Chondrocyte (in vitro differentiated cells): ENCODE measurements at places on chromosomes 7 and 10. TPM values are rescaled to one million over a fixed set of nuclear protein-coding genes. Genes with fewer than 3 reads are reported as not detected.

The SAMD9 gene
- total RNA-seq = 4.2 to 13.8 TPM (median 5.0 TPM) in 3 replicates

The FAM149B1 gene
- total RNA-seq = 19.4 to 23.7 TPM (median 20.8 TPM) in 3 replicates

The ZNF248 gene
- total RNA-seq = 4.8 to 5.7 TPM (median 4.9 TPM) in 3 replicates

- peak; percentile 91 for DNase-seq
Measured at GRCh38 chr10:29585488-29585976, 49.2 kb downstream of the SVIL start.

- no peak for DNase-seq
Measured at GRCh38 chr7:47104206-47104549, 477.7 kb downstream of the TNS3 start.

DNA sequence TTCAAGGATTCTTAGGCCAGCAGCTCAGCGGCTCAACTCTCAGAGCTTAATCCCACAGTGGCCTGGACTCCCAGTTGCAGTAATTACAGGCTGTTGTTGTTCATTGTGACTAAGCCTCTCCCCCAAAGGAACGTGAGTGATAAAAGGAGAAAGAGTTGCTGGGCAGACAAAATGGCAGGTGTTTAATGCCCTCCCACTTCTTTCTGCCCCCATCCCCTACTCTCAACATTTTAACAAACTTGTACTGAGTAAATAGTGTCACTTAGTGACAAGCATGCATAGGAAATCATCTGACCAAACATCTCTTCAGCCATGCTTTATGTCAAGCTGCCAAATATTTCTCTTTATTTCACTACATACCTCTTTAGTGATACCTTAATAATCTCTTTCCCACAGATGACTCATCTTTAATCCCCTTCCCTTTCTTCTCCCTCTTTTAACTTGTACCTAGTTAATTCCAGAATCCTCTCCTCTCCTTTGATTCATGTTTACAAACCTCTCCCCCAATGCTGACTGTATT lies 12.4 kb upstream of the MTERF1 start:
- no peak for DNase-seq

GRCh38 chr10:15167411-15168290 lies 842 bp downstream of the NMT2 start:
- DNase-seq = no peak
